ENCODE measurements at places on chromosomes 2 and 18. TPM values are rescaled to one million over a fixed set of nuclear protein-coding genes. Genes with fewer than 3 reads are reported as not detected.
A peak's percentile ranks its signal among the peaks of the same experiment; 100 is the strongest.

DNA sequence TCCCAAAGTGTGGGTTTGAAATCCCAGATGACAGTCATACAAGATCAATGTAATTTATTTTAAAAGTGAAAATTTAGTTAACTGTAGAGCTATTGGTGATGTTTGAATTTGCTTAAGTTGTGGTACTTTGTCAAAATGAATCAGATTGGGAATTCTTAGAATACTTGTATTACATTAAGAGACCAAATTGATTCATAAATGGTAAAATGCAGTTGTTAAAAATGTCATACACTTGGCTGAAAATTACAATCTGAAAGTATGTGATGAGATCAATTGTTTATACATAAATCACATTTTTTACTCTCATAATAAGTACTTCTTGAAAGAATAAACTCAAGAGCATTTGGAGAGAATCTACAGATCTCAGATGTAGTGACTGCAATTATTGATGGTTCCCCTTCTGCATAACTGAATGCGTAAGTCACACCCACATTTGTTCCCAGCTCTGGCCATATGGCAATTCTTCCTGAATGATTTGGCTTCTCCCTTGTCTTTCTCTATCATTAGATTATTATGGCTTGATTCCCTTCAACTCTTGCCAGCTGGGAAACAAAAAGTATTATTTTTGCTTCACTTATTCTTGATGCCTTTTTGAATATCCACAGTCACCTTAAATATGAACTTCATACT, 558.5 kb downstream of the CPS1 start:
- no peak for DNase-seq

- DNase-seq = no peak
Observed at GRCh38 chr2:214747992-214748391, 61.5 kb downstream of the BARD1 start.

GRCh38 chr18:7514796-7515440, 52.2 kb upstream of the PTPRM start:
- no peak for DNase-seq

DNA sequence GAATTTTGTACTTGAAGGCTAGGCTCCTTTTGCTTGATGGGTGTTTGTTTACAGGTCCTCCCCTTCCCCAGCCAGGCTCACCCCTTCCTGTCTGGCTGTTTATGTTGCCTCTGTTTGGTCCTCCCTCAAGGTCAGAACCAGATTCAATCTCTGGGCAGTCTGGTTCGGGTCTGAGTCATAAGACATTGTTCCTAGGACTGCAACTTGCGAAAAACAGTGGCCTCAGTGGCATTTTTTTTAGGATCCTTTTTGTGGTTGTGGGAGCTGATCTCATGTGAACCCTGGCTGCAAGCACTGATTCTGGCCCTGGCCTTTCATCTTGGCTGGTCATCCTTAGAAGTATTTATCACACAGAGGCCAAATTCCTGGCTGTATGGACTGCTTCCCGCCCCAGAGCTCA, 370.4 kb downstream of the CLIP4 start:
- DNase-seq = peak; percentile 57

GRCh38 chr2:224586127-224586695, 1.0 kb upstream of the CUL3 start:
- no peak for DNase-seq

GRCh38 chr2:60365556-60365955, 187.9 kb downstream of the BCL11A start:
- no peak for DNase-seq

- DNase-seq = peak; percentile 1
Observed at GRCh38 chr2:103959174-103960128, 894.5 kb upstream of the POU3F3 start.

- peak; percentile 64 for DNase-seq
Observed at GRCh38 chr2:144414324-144414845, 105.5 kb downstream of the ZEB2 start.

DNA sequence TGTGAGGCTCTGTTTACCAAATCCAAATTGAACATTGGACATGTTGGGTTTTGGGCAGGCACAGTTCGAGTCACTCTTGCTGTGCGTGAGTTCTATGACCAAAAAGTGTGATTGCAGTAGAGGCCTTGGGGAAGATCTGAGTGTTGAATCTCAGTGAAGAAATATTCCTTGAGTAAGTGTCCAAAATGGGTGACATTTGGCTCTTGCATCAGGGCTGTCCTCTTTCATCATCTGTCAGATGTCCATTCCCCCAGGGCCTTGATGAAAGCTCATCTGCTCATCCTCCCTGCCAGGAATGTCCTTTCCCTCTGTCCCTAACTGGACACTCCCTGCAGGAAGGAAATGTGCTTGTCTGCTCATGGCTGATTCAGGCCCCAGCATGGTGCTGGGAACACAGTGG, 6.4 kb upstream of the SFTPB start:
- DNase-seq = no peak

DNA sequence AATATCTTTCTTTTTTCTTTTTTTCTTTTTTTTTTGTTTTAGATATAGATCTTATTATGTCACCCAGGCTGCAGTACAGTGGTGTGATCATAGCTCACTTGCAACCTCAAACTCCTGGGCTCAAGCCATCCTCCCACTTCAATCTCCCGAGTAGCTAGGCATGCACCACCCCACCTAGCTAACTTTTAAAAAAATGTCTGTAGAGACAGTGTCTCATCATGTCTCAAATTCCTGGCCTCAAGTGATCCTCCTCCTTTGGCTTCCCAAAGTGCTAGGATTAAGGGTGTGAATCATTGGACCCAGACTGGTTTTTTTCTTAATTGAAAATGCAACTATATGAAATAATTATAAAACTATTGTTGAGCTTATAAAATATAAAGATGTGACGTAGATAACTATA, 9.8 kb upstream of the ZCCHC2 start:
- peak; percentile 33 for DNase-seq

GRCh38 chr2:125364192-125364983, 1291.6 kb upstream of the GYPC start:
- DNase-seq = no peak

DNA sequence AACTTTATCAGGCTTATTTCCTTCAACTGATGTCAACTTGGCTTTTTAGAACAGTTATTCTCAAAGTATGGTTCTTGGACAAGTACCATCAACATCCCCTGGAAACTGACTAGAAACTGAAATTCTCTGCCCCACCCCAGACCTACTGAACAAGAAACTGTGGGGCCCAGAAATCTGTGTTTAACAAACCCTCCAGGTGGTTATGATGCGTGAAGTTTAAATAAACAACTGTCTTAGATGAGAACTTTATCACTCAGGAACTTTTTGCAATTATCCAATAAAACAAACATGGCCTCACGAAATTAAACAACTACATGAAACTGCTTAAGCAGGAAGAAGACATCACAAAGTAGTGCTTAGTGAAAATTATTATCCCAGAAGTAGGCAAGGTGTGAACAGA, 4.4 kb downstream of the HIBCH start:
- DNase-seq = no peak

DNA sequence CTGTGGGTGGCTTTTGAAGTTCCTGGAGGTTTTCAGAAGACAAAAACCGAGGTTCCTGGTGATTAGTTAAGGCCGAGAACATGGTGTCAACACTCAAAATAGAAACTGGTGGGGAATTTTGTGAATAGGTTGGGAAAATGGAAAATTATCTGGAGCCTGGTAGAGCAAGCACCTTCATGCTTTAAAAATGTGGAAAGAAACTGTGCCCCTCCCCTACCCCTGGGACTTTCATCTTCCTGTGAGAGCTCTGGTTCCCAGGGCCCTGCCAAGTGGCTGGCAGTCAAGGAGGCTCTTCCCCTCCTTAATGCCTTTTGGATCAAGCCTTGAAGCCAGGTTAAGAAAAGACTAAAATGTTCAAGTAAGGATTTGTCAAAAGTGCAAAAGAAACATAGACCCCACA, 1.9 kb upstream of the CRACDL start:
- DNase-seq = no peak

GRCh38 chr2:8445580-8445979, 236.3 kb upstream of the ID2 start:
- no peak for DNase-seq

DNA sequence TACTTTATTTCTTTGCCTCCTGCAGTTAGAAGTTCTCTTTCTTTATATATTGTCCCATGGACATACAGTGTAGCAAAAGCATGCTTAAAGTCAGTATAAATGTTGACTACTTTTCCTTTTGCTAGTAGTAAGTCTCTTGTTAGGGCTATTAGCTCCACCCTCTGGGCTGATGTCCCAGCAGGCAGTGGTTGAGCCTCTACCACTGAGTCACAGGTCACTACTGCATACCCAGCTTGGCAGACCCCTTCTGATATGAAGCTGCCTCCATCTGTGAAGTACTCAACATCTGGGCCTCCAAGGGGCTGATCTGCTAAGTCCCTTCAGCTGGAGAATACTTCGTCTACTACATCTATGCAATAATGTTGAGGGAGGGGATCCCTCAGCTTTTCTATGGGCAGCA, 61.0 kb upstream of the SLC35G4 start:
- no peak for DNase-seq

DNA sequence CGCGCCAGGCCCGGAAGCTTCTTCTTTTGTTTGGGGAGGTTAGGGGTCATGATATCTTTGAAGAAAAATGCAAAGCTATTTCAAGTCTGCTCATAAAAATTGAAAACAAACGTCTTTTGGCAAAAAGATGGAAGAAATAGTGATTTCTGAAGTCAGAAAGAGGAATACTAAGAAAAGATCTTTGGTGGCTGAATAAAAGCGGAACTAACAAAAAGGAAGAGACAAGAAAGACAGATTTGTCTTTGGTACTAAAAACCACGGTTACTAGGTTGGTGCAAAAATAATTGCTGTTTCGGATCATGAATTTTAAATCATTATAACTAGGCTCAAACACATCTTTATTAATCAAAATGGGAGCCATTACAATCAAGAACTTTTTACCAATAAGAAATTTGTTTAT, 164.6 kb upstream of the TRIB2 start:
- DNase-seq = no peak

DNA sequence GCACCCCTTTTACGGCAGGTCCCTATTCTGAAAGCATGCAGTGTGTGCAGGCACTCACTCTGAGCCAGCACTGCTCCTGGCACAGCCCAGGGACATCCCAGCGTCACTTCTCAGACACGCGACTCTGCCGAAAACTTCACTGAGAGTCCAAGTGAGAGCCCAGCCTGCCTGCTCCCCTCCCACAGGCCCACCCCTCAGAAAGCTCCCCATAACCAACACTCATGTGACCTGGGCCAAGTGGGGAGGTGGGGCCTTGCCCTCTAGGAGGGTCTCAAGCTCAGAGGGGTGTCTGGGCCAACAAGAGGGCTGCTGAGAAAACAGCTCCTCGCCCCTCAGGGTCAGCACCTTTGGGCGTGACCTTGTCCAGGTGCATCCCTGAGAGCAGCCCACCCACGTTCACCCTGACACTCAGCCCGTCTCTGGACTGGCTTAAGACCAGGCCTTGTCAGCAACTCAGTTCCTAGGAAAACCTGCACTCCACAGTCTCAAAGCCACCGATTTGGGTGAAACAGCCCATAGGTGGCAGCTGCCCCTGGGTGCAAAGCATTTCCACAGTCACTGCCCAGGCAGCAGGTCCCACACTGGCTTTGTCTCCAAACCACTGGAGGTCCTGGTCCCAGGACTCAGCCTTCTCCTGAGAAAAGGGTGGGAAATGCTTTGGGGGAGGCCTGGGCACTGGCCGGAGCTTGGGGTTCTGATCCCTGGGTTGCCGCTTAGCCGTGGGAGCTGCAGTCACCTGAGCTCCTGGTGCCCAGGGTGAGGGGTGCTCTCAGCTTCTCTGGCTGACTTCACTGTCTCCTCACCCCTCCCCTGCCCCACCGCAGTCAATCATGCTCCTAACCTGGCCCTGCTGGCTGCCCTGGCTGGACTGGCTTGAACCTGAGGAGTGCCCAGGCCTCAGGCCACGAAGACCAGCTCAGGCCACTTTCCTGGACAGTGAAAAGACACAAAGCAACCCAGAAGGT, 209.6 kb downstream of the HDAC4 start:
- DNase-seq = no peak

DNA sequence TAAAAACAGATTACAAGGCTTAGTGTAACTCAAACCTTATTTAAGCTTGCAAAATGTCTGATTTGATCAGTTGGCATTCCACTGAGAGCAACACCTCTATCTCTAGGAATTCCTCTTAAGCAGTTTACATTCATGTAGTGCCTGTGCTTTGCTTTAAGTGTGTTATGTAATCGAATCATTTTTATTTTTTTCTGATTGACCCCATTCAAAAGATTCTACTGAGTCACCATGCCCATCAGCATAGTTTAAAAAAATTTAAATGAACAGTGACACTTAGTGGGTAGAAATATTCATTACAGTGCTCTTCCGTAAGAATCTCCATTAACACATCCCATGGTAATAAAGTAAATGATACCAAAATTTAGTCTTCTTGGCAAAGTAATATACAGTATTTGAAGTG, 67.8 kb upstream of the SLC4A10 start:
- no peak for DNase-seq

- DNase-seq = no peak
Observed at GRCh38 chr2:117726747-117727146, 87.7 kb upstream of the DDX18 start.

- DNase-seq = no peak
Observed at GRCh38 chr18:46243095-46243494, 138.9 kb downstream of the HAUS1 start.

DNA sequence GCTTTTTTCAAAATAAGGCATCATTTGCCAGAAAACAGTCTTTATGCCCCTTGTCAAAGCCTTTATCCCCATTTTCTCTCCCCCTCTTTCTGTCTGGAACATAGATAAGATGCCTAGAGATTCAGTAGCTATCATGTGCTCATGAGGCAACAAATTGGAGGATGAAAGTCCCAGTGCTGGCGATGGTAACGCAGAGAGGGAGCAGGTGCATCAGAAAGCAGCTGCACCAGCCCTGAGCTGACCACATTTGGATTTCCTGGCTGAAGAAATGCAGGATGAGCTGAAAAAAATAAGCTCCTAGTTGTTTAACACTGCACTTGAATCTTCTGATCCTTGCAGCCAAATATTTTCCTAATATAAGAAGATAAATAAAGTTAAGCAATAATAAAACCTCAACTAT, 48.0 kb downstream of the LOXHD1 start:
- no peak for DNase-seq

- DNase-seq = peak; percentile 60
Observed at GRCh38 chr2:36680012-36680411, 16.5 kb upstream of the VIT start.

DNA sequence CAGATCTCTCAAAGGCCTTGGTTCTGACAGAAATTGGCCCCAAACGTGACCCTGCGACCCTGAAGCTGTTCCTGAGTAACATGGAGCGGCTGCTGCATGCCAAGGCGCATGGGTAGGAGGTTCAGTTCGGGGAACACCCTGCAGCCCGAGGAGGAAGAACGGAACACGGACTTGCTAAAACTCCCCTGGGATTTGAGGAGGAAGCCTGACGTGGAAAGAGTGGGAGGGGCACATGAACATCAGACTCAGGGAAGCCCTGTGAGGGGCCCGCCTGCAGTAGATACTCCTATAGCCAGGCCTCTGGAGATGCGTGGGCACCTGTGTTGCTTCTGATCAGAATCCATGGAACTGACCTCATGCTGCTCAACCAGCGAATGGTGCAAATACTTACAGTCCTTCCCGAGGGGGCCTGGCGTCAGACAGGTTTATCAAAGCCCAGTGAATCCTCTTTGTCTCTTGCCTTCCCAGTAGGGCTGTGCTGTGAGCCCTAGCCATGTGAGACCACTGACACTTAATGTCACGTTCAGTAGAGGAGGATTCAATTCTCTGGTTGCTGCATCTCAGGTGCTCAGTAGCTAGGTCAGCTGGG, 46.8 kb downstream of the IMPA2 start:
- DNase-seq = no peak

TLX2 gene
- total RNA-seq = 0.34 TPM

CNDP2 gene
- total RNA-seq = 31.9 TPM

HTRA2 gene
- total RNA-seq = 29.4 TPM

WNT6 gene
- total RNA-seq = 0.39 TPM

MBD1 gene
- 64.1 TPM for total RNA-seq

RGPD3 gene
- total RNA-seq = 0.02 TPM

ALPG gene
- not detected for total RNA-seq

GPR75 gene
- 1.0 TPM for total RNA-seq

DSEL gene
- 40.3 TPM for total RNA-seq

TMEM87B gene
- total RNA-seq = 21.9 TPM

Measured in M059J (cell line).